ENCODE measurements at places on chromosomes 7 and 10. TPM values are rescaled to one million over a fixed set of nuclear protein-coding genes. Genes with fewer than 3 reads are reported as not detected.

The GIMAP6 gene
- polyA plus RNA-seq = 0.09 TPM

The KCNIP2 gene
- 0.41 TPM for polyA plus RNA-seq

DNA sequence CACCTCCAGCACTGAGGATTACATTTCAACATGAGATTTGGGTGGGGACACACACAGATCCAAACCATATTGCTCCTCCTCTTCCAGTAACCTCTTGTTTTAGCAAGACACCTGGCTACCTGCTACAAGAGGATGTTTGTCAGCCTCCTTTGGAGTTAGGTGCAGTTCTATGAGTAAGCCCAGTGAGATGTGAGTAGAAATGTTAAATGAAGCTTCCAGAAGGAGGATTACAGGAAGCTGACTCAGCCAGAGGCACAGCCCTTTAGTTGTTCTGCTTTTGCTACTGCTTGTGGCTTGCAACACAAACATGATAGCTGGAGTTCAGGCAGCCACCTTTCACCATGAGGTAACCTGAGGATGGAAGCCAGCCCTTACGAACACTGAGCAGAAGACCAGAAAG lies 382.7 kb upstream of the RNF32 start:
- no peak overlapping the region for H3K4me3 ChIP-seq
- H3K27ac ChIP-seq = no peak overlapping the region
- no peaks in the 10 kb centered on the region for H3K36me3 ChIP-seq
- no peaks in the 10 kb centered on the region for H3K27me3 ChIP-seq
- DNase-seq = no peak

DNA sequence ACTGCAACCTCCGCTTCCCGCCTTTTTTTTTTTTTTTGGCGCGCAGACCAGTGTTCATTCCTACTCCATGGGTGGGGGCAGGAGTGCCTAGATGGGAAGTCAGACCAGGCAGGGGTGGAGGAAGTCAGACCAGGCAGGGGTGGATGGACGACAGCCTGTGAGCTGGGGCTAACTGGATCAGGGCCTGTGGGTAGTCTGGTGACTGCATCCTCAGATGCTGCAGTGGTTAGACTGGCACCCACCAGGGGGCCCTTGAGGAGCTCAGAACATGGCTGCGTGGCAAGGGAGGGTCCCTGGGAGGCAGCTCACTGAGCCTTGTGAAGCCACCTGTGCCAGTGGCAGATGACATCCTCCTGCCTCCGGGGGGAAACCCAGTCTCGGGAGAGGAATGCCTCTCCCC lies 35.1 kb downstream of the RCC1L start:
- H3K36me3 ChIP-seq = peaks cover 9% of the 10 kb centered on the region
- no peak overlapping the region for H3K27ac ChIP-seq
- no peaks in the 10 kb centered on the region for H3K27me3 ChIP-seq
- no peak for DNase-seq
- H3K4me3 ChIP-seq = no peak overlapping the region

DNA sequence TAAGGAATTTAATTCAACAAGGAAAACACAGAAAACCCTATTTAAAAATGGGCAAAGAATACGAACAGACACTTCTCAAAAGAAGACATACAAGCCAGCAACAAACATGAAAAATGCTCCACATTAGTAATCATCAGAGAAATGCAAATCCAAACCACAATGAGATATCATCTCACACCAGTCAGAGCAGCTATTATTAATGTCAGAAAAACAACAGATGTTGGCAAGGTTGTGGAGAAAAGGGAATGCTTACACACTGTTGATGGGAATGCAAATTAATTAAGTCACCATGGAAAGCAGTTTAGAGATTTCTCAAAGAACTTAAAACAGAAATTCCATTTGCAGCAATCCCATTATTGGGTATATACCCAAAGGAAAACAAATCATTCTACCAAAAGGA lies 55.2 kb downstream of the GCC1 start:
- no peaks in the 10 kb centered on the region for H3K36me3 ChIP-seq
- H3K27ac ChIP-seq = no peak overlapping the region
- no peak overlapping the region for H3K4me3 ChIP-seq
- no peaks in the 10 kb centered on the region for H3K4me1 ChIP-seq
- no peak for DNase-seq
- peaks cover 6% of the 10 kb centered on the region for H3K27me3 ChIP-seq

- no peak overlapping the region for H3K27ac ChIP-seq
- no peak for DNase-seq
- H3K4me3 ChIP-seq = no peak overlapping the region
- H3K27me3 ChIP-seq = peaks cover 8% of the 10 kb centered on the region
Measured at GRCh38 chr10:132121511-132121830, 55.7 kb downstream of the JAKMIP3 start.

All from keratinocyte (primary cell).